Midbrain (tissue), 1 donor: ENCODE measurements at places on chromosomes 6 and 20.

DNA sequence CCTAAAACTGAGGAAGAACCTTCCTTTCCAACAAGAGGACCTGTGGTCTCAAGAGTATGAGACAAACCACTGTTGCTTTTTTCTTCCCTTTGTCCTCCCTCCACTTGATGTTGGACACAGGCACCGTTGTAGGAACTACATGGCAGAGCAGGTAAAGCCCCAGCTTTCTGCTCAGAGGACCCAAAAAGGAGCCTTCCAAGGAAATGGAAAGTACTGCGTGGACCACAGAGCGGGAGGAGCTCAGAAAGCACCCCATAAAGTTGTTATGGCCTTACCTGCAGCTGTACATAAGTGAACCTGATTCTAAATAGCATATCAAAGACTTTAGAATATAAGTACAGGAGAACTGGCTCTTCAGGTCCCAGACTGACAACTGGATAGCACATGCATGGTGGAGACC is 29.4 kb downstream of the TMEM74B start:
- DNase-seq, result no peak

DNA sequence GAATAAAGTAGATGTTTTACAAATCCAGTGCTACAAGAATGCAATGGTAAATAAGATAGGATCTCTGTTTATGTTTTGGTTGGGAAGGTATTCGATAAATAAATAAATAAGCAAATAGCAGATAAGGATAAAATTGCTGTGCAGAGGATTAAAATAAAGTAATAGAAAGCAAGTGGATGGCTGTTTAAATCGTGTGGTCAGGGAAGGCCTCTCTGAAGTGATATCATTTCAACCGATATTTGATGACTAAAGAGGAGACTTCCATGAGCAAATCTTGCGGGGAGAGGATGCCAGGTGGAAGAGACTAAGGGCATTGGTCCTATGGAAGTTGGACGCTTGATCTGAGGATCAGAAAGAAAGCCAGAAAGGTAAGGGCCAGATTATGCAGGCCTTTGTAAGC is 92.0 kb upstream of the CCN2 start:
- no peak for DNase-seq

DNA sequence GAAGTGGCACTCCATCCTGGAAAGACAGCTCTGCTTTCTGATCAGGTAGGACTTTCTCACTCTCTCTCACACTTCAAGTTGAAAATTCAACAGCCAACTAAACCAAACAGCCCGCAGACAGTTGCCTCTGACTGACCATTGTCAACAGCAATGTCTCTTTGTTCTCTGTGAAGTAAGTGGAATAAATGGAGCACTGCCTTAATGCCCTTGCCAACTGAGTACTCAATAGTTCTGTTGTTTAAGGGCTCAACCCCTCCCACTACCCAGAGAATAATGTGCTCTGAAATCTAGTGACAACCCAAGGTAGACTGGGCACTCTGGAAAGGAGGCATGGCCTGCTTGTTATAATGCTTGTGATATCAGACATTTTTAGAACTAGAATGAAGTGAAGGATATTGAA is 16.8 kb upstream of the BCLAF1 start:
- peak; percentile 85 for DNase-seq

- DNase-seq, result no peak
Observed at GRCh38 chr20:6469695-6470094, 297.8 kb upstream of the BMP2 start.

GRCh38 chr20:50893620-50894019 is 37.6 kb downstream of the ADNP start:
- no peak for DNase-seq

GRCh38 chr20:34318609-34319443 is 15.7 kb upstream of the AHCY start:
- no peak for DNase-seq

DNA sequence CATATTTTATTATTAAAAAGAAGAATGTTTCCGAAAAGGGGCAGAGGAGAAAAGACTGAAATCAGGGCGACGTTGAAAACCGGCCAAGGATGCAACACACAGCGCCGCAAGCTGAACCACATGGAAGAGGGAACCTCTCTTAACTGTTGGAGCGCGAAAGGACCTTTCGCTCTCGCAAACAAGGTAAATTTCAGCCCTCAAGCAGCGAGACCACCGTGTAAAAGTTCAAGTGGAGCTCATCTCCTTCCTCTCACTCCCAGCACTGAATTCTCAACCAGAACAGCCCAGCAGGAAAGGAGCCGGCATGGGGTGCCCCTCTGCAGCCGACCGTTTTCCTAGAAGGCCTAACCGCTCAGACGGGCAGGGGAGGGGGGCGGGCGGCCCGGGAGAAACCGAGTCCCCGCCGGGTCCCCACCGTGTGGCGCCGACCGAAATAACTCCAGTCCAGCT is 621 bp downstream of the GPR63 start:
- DNase-seq, result no peak

- DNase-seq, result peak; percentile 67
Observed at GRCh38 chr6:101114703-101115102, 233.6 kb upstream of the ASCC3 start.

- no peak for DNase-seq
Observed at GRCh38 chr6:100100776-100101175, 106.8 kb upstream of the MCHR2 start.

GRCh38 chr6:106557837-106558236 is 71.5 kb downstream of the RTN4IP1 start:
- no peak for DNase-seq

- DNase-seq, result no peak
Observed at GRCh38 chr6:155528982-155529453, 73.4 kb upstream of the NOX3 start.

GRCh38 chr6:91812596-91813274 is 1225.9 kb upstream of the MAP3K7 start:
- no peak for DNase-seq

DNA sequence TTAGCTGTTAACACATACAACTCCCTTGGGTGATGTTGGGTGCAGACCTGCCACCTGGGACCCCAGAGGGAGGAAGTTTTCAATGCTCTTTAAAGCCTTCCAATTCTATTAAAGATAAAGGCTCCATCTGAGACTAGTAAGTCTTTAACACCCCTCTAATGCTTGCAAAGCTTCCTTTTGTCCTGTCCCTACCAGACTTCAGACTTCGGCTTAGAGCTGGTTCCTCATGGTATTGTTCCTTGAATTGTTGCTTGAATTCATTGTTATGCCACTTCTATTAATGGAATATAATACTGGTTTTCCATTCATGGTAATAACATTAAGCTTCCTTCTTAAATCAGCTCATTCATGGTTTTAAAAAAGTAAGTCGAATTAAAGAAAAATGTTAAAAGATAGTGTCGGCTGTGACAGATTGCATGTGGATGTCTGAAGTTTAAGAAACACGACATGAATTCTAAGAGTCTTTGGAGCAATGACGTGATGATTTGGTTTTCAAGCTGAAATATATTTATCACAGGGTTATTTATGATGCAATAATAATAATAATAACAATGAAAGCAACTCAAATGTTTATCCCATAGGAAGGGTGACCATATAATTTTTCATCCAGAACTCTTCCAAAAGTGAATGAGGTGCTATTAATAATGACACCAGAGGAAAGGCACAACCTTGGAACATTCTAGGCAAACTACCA is 21.8 kb downstream of the PDYN start:
- no peak for DNase-seq

GRCh38 chr6:95352064-95352795 is 225.1 kb upstream of the MANEA start:
- no peak for DNase-seq

DNA sequence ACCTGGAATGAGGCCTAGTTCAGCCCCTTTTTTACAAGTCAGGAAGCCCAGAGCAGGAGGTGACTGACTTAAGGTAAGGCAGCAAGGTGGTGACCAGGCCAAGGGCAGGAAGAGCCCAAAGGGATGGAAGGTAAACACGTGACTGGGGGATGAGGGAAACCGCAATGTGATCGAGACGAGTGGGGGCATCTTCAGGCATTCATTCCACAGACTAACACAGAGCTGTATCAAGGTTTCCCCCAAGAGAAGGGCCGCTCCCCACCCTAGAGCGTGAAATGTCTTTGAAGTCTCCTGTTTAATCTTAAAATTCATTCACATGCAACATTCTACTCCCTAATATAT is 76.3 kb upstream of the PIM1 start:
- no peak for DNase-seq

DNA sequence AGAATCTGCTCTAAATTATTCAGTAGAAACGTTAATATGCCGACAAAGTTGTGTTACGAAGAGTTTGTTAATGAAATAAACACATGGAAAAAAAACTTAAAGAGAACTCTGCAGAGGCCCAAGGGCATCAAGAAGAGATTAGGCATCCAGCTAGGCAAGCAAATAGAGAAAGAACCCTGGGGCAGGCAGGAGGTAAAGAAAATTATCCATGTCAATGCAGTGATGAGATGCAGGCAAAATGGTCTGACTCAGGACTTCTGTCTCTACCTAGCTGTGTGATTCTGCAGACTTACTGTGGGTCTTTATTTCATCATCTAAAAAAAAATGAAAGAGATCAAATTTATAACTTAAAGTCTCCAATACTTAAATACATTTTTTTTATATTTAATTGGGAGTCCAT is 448.0 kb downstream of the HAO1 start:
- no peak for DNase-seq

DNA sequence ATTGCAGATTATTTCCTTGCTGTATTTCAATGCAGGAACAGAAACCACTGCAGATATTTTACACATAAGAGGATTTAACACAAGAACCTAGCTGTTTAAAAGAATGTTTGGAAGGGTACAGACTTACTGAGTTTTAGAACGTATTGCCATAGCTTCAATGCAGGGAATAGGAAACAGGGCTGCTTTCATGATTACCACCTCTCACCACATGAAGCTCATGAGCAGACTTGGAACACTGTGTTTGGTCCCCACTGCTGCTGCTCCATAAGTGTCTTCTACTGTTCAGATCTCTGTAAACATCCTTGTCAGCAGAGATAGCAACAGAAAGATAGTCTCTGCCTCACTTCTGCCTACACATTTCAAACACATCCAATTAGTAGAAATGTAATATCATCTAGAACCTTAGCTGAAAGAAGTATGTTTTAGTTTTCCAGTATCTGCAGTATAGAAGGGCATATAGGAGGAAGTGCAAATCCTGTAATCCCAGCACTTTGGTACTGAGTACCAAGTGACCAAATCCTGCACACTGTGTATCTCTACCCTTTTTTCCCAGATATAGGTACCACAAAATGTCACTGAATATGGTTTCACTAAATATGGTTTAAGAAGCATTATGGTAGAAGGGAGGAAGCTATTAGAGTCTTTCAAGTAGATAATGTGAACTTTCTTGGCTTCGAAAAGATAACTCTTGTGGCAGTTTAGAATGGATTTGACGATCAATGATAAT is 51.9 kb downstream of the STXBP5 start:
- DNase-seq, result no peak

DNA sequence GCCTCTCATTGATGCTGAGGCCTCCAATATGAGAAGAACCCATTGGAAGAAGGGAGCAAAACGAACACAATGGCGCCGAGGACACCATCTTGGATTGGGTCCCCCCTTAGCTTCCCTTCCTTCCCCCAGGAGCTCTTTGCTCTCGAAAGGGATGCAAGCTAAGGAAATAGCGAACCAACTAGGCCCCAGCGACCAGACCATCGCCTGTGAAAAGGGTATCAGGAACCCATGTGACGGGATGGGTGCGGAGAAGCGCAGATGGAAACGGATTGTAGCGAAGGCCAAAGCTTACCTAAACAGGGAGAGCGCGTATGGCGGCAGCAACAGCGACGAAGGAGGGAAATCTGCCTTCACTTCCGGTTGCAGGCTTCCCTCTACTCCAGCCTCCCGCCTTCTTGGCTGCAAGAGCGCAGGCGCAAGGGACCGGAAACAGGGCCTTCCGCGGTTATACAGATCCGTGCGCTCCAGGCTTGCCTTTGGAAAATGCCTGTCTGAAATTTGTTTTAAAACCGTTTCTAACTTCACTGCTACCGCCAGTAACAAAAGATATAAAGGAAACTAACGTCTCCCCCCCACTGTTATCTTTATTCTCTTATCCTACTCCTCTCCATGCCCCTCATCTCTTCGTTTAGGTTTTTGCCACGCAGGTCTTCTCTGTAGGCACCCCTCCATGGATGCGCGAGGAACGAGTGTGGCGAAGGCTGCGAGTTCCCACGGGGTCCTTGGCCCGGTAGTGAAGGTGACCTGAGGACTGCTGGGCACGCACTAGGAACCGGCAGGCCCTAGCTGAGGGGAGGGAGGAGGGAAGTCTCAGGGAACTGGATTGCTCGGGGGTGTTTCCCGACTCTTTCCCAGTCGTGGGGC is at the start of gene DDX39B:
Gene DDX39B (minus strand): TSS at position 346 of the 864 bp plus-strand sequence. CDS start 1,471 bp downstream, outside the sequence.
- DNase-seq, result peak; percentile 97

GRCh38 chr20:41903586-41903985 is 285.4 kb upstream of the CHD6 start:
- no peak for DNase-seq

- DNase-seq, result no peak
Observed at GRCh38 chr6:32920715-32921114, 20.1 kb downstream of the HLA-DMB start.

- peak; percentile 29 for DNase-seq
Observed at GRCh38 chr6:31952140-31952805, 6.4 kb downstream of the CFB start.

DNA sequence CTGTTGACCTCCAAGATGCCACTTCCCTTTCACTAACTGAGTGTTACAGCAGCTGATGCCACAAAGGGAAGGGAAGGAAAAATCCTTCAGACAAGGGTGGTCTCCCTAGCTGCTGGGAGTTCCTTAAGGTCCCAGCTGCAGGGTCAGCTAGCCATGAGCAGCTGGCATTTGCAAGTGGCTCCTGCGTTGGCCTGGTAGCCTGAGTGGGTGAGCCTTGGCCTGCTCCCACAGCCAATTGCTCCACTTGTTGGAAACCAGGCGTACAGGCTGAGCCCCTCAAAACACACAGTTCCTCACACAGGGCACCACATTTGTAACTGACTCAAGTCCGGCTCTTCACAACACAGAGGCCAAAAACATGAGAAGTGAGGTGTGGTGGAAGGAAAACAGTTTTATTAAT is 16.7 kb downstream of the TTK start:
- DNase-seq, result no peak

- no peak for DNase-seq
Observed at GRCh38 chr20:40786336-40786735, 97.3 kb upstream of the MAFB start.

DNA sequence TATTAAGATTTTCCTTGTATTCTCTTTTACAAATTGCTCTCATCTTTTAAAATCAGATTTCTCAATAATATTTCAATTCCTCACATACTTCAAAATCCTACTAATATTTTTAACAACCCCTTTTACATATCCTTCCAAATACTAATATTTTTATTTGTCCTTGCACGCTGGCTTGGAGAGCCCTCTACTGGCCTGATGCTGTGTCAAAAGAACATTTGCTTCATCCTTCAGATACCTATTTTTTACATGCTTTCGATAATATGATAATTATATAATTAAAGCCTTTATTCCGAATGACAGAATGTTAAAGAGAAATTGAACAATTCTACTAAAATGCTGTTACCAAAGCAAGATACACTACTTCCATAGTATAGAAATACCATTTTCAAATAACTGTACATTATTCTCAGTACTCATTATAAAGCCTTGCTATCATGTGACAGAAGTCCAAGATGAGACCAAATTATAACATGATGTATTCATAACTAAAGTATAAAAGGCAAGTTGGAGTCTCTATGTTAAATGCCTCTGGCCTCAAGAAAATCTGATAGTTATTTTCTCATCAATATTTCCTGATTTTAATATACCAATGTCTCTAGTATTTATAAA is 39.0 kb upstream of the PLN start:
- DNase-seq, result peak; percentile 47

- no peak for DNase-seq
Observed at GRCh38 chr6:70956191-70956450, 739 bp downstream of the B3GAT2 start.

- no peak for DNase-seq
Observed at GRCh38 chr6:22057962-22058361, 238.9 kb downstream of the PRL start.

- DNase-seq, result no peak
Observed at GRCh38 chr6:125753937-125754259, 4.5 kb downstream of the HEY2 start.
